Stimulated activated CD8-positive, alpha-beta memory T cell treated with anti-CD3 and anti-CD28 coated beads, Interleukin-4, amount 100 ng/mL, for 48 hours (primary cell): ENCODE measurements at places on chromosomes 7 and 10.

GRCh38 chr10:22005763-22006162, 2.2 kb upstream of the DNAJC1 start:
- no peak for DNase-seq

DNA sequence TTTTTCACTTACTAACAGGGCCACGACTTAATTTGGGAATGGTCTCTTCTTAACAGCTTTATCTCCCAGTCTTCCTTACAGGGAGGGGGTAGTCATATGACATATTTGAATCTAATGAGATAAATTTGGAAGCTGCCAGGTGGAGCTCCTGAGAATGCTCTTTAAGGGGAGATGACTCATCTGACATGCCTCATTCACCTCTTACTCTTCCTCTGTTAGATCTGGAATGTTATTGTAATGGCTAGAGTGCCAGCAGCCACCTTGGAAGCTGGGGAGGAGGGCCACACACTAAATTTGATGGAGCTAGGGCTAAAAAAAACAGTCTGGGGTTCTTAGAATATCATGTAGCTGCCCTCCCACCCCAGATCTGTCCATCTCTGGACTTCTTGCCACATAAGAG, 22.7 kb downstream of the HECW1 start:
- no peak for DNase-seq

DNA sequence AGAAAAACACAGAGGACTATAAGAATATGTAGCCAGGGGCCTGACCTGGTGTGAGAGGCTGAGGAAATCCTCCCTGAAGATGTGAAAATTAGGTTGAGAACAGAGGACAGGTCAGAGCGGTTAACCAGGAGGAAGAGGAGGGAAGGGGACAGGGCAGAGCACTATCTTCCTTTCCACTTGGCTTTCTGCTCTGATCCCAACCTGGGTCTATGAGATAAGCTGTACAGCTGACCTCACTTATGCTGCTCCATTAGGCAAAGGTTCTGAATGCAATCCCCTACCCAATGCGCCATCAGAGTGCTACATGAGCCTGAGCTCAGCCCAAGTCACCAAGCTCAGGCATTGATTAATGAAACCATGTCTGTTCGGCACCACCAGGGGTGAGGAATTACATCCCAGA, 10.5 kb downstream of the LIPA start:
- DNase-seq, result no peak

DNA sequence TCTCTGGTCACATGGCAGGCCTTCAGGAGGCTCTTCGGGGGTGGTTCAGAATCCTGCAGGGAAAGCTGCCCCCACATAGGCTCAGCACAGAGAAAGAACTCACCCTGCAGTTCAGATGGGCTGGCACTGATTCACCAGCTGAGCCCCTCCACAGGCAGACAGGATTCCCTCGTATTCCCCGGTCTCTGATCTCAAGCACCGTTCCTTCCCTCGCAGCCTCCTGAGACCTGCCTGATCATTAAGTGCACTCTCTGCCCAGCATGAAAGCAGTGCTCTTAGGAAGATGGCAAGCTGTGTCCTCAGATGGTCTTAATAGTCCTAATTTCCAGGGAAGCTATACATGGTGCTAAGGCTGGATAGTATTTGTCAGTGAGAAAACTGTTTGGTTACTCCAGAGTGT, 78.2 kb upstream of the NPS start:
- DNase-seq, result no peak

GRCh38 chr7:30459591-30460245, 18.9 kb downstream of the NOD1 start:
- no peak for DNase-seq

DNA sequence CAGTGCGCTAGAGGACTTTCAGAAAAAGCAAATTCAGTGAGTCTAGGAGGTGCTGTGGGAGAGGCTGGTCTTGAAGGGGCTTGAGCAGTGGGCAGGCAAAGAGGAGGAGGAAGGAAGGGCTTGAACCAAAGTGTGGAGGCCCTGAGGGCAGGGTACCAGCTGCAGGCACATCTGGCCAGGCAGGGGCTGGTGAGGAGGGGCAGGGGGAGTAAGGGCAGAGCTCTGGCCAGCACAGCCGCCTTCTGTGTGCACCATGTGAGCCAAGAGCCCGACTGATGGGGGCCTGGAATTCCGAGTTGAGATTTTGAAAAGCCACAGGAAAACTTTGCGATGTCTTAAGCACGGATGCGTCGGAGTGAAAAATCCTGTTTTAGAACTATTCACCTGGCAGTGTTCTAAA, 74.5 kb downstream of the PRPF18 start:
- no peak for DNase-seq

- no peak for DNase-seq
Observed at GRCh38 chr7:47688311-47689100, 106.6 kb upstream of the TNS3 start.

- no peak for DNase-seq
Observed at GRCh38 chr7:138386821-138387220, 73.2 kb upstream of the TRIM24 start.
